Posterior vena cava (tissue), 2 donors: ENCODE measurements at places on chromosomes 16 and 17.
A peak's percentile ranks its signal among the peaks of the same experiment; 100 is the strongest.

- peak; percentile 84 for DNase-seq
Measured at GRCh38 chr17:42023524-42024349, 3.8 kb downstream of the NKIRAS2 start.

- DNase-seq, result peak; percentile 66
Measured at GRCh38 chr17:73387746-73388577, 76.2 kb upstream of the CDC42EP4 start.

DNA sequence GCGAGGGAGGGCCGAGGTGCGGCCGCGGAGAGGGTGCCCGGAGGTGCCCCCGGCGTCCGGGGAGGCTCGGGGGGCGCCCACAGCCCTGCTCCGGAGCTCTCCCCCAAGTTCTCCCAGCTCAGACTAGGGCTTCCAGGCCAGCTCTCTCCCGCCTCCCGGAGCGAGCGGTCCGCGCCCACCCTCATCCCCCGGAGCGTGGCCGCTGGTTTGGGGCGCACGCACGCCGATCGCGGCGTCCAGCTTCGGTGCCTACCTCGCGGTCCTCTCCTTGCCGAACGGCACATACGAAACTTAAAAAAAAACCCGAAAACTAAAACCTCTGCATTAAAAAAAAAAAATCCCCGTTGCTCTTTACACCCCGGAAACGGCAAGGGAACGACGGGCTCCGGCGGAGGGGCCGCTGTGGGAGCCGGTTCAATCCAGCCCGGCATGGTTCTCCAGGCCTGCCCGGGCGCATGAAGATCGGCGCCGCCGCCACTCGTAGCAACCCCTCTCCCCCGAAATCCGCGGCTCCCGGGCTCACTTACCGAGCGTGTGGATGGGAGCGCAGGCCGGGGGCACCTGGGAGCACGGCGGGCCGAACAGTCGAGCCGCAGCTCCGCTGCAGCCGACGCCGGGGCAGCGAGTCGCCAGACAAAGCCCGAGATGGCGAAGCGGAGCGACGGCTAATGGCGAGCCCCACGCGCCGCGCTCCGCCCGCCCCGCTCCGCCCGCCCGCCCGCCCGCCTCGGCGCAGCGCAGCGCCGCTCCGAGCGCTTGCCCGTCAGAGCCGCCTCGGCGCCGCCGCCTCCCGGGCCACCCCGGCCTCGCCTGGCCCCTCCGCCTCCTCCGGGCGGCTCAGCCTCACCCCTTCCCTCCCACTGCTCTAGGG is 973 bp upstream of the UBTF start:
- DNase-seq, result peak; percentile 86

DNA sequence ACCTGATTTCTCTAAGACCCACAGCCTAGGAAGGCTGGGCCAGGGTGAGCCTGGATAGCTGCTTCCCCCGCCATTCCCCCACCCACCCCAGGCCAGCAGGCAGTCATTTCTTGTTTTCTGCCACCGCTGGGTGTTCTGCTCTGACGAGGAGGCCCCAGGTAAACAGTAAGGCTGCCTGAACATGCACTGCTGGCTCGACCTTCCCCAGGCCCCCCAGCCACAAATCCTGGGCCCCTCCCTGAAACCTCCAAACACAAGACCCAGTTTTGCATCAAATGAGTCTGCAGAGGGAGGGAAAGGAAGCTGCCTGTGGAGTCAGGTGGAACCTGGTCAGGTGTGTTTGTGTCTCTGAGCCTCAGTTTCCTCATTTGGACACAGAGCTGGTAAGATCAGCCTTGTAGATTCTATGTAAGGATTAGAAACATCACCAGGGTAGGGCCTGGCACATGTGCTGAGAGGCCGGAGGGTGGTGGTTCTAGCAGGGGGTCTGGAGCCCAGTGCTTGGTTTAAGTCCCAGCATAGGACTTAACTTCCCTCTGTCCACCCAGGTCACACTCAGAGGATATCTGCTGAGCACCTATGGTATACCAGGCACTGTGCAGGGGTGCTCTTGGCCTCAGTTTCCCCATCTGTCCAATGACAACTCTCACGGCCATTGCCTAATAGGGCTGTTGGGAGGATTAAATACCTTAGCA is 18.9 kb upstream of the PRM1 start:
- no peak for DNase-seq

DNA sequence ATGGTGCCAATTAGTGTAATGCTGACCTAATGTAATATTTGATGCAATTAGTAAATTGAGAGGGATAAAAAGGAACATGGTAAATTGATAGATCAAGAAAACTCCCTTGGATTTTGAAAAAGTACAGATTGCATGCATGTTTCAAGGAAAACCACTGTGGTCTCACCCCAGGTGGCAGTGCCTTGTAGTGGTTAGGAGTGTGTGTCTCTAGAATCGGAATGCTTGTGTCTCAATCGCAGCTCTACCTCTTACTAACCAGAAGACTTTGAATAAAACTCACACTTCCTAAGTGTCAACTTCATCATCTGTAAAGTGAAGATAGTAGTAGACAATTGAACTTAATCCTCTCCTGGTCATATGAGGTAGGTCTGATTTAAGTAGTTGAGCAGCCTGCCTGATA is 128.9 kb upstream of the GOT2 start:
- DNase-seq, result no peak

DNA sequence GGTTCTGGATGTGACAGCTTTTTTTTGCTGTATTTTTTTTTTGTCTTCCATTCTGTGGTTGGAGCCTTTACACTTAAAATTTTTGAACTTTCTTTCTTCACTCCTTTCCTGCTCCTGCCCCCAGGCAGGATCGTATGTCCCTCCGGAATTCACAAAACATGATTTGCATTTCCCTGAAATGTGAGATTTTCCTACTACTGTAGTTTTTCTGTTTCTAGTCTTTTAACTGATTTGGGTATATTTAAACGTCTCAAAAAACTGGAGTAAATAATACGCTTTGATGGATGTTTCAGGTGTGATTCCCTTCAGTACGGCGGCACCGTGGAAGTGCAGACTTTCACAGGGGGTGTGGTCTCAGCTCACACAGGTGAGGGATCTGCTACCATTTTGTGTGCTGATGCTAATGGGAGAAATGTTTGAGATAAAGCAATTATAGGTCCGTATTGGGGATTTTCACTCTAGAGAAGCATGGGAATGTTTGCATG is 686 bp downstream of the SRCAP start:
- no peak for DNase-seq
